Stimulated activated CD4-positive, alpha-beta T cell treated with anti-CD3 and anti-CD28 coated beads, TNF-alpha, amount 100 ng/mL, for 1 hour (primary cell): ENCODE measurements at places on chromosomes 7 and 10.

DNA sequence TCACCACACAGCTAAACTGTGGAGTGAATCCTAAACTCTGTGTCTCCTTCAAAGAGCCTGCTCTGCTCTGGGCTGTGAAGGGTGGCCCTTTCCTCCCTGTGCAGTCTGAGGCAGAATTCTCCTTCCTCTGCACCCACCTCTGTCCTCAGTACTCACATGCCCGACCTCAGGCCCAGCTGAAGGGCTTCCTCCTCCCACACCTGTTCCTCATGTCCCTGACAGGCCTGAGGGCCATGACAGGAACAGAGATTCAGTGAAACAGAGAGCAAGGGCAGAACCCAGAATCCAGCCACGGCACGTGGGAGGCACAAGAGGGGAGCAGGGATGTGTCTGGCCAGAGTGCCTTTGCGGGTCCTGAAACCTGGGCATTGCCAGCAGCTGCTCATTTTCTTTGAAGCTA, 13.9 kb downstream of the CREB3L2 start:
- DNase-seq: no peak

- no peak for DNase-seq
Measured at GRCh38 chr7:140079121-140079536, 16.4 kb upstream of the PARP12 start.

- no peak for DNase-seq
Measured at GRCh38 chr7:16839646-16840045, 34.8 kb upstream of the AGR2 start.

DNA sequence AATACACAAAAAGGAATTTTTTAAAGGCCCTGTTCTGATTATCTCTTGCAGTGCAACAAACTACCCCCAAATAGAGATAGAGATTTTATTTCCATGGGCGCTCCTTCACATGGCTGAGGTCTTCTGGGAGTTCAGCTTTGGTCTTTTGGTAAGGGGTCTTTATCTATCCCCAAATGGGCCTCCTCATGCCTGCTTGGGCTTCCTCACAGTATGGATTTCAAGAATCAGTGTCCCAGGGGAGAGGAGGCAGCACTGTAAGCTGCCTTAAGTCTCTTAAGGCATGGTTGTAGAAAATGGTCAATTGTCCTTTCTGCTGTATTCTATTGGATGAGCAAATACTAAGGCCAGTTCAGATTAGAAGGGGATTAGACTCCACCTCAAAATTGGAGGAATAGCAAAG, 966.2 kb downstream of the TYW1 start:
- DNase-seq: no peak

GRCh38 chr7:121262221-121262620, 66.6 kb upstream of the WNT16 start:
- DNase-seq: no peak
